ENCODE measurements at places on chromosomes 3 and 15.

DNA sequence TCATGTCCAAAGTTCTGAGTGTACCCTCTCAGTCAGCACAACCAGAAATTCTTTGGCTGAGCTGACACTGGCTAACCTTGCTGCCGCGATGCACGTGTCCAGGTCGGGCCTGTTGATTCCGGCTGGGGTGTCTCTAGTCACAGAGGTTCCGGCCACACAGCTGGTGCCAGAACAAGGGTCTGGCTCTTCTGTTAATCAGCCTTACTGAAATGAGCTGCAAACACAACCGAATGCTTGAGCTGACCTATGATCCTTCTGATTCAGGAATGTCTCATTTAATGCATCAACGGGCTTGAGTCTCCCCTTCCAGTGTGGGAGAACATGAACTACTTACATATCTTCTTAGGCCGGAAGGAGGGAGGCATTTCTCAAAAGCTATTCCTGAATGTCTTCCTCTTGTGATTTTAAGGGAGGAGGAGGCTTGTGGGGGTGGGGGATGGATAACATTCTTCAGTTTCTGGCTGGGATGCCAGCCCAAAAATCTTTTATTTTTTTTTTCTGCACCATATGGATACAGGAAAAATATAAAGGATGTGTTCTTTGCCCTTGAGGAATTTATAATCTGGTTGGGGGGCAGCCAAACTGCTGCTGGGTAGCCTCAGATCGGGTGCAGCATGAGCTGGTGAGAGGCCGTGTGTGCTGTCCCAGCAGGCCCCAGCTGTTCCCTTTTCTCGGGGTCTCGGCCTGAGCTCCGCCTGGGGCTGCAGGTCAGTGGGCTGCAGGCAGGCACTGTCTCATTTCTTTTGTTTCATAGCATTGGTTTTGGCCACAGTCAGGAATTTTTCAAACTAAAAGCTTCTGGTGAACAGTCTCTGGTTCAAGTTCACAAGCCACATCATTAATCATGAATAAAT, 319.1 kb upstream of the TBL1XR1 start:
- no peak for DNase-seq

- DNase-seq = no peak
Observed at GRCh38 chr15:101156509-101157159, 95.2 kb downstream of the CHSY1 start.

- DNase-seq = no peak
Observed at GRCh38 chr3:136385457-136385856, 135.3 kb downstream of the PCCB start.

DNA sequence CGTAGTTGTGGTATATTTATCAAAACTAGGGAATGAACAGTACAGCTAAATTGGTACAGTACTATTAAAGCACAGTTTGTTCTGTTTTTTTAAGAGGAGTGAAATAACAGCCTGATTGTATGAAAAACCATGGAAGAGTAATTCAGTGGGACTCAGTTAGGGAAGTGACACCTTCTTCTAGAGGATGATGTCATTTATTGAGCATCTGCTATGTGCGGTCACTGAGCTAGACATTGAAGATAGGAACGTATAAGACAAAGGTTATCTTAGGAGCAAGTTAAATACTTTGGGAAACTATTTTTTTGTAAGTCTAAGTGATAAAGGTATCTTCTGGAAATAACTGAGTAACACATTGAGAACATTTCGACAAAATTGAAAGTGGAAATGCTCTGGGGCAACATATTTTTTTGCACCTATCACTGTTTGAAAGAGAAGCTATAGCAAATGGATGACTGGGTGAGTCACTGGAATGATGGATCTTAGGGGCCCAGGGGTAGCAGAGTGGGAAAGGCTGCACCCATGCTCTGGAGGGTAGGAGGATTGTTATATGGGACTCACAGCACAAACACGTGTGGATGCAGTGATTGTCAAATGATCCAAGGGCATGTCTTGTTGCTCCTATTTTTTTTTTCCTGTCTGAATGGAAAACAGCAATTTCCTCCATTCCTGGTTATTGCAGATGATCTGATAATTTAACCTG, 43.0 kb downstream of the OXNAD1 start:
- no peak for DNase-seq

DNA sequence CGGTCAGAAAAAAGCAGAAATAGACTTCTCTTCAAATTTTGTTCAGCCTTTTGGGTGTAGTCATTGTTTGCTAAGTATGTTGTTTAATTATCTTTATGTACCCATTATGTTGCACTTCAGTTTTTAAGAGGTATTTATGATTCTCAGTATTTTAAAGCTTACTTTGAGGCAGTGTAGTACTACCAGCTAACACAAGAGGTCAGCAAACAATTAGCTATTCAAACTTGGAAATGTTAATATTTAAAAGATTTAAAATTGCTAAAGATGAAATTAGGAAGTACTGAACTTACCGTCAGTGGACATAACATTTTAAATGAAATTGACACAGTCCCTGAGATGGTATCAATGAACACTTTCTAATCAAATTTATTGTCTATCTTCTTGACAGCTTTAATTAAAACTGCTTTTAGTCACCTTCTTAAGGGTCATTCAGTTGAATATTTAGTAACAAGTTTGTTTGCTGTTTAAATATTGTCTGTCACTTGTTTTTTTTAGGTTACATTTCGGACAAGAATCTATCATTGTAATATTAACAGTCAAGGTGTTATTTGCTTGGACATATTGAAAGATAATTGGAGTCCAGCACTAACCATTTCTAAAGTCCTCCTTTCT, 28.1 kb downstream of the NKIRAS1 start:
- no peak for DNase-seq

DNA sequence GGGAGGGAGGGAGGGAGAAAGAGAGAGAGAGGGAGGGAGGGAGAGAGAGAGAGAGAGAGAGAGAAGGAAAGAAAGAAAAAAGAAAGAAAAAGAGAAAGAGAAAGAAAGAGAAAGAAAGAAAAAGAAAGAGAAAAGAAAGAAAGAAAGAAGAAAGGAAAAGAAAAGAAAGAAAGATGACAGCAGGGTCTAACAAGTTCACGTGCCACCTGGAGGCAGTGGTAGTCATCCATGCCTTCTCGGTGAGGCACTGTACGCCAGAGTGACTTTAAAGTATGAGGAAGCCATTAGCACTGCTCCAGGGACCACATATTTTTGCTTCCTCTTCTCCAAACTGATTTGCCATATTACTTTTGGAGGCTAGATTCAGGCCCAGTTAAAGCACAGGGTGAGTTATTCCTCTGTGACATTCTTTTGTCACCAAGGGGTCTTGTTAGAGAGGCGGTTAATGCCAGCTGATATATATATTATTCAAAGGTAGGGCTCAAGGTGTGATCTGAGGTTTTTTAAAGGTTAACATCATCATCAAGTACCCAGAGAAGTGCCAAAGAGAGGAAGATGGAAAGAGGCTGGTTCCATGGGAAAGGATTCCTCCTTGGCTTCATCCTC, at the start of gene HTR3D:
Gene HTR3D (plus strand): TSS at position 556 of the 606 bp plus-strand sequence. CDS start 0 bp downstream, at position 556.
- no peak for DNase-seq

GRCh38 chr15:40454904-40455391, 14.2 kb downstream of the BAHD1 start:
- no peak for DNase-seq

- DNase-seq = no peak
Observed at GRCh38 chr15:67409175-67409574, 111.8 kb upstream of the C15orf61 start.

DNA sequence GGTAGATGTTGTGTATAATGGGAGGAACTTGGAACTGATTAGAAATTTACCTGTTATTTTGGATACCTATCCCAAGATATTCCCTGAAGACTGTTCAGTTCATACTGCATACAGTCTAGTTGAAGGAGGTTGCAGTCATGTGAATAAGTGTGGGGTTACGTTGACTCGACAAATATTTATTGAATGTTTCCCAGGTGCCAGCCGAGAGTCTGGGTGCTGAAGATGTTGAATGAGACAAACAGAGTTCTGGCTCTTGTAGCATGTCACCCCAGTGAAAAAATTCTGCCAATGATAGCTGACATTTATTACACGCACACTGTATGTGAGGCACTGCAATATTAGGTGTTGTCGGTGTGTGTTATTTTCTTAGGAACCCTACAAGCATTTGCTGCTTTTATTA, 176.0 kb downstream of the KCNMB2 start:
- no peak for DNase-seq

- no peak for DNase-seq
Observed at GRCh38 chr3:51874889-51875288, 512 bp downstream of the IQCF5 start.

GRCh38 chr3:107411779-107412178, 34.5 kb downstream of the CCDC54 start:
- no peak for DNase-seq

DNA sequence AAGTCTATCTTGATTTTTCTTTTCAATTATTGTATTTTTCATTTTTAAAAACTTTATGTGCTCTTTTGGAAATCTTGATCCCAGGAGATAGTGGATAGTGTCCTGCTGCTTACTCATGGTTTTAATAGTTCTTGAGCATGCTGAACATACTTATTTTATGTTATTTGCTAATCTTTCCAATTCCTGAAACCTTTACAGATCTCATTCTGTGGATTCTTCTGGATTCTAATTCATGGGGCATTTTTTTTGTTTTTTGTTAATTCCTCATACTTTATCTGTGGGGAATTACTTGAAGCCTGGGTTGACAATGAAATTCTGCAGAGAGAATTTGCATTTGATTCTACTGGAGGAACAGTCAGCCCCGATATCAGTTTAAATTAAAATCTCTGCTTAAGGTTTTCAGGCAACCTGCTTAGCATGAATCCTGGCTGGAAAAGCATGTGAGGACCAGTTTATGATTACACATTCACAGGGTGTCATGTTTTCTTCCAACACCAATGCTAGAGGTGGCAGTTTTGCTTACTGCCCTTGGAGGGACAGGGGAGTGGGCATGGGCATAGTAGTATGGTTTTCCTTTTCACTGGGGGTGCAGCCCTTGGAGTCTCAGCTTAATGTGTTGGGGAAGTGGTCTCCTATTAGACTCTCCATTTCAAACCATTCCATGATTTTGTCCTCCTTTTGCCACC, 46.0 kb downstream of the MLH1 start:
- no peak for DNase-seq

- DNase-seq = no peak
Observed at GRCh38 chr3:99921986-99922385, 104.3 kb downstream of the CMSS1 start.

DNA sequence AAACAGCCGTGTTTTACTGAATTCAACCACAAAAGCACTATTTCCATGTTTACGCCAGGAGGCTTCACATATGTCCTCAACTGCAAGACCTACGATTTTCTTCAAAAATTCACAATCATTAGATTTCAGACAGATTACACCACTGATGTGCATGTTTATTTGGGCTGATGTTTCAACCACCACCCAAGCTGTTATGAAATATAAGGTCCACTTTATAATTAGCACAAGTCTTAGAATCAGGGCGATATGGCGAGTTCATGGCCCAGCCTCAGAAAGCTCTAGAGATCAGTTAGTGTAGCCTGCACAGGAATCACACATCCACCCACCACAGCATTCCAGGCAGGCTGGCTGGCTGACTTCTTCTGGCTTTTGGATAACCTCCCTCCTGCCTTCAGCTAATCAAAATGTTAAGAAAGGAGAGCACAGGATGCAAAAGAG, 15.4 kb downstream of the SH3BP5 start:
- no peak for DNase-seq

DNA sequence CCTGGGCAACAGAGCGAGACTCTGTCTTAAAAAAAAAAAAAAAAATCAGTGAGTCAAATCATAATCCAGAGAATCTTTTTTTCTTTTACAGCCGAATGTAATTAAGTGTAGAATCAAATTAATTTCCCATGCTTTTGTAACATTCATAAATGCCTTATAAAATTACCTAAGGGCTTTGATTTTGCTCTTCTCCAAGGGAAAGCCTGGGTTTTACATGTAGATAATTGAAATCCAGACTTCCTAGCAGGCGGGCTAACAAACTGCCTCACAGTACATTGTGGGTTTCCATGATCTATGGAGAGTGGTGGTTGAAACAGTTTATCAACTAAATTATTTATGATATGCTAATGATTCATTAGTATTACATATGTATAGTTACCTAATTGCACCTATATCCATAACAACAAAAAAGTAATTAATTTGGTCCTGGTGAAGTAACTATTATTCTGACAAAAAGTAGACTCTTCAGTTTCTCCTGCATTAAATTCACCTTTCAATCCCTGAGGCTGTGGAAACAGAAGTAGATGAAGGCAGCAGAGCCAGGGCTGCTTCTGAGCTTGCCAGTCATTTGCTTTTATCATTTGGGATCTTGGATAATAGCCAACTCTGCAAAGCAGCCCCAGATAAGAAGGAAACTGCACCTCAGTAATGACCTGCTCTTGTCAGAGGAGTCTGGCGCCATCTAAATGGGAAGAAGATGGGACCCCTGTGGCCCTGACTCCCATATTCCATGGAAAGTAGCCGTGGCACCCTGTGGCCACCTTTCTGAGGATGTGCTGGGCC, 9.5 kb downstream of the CCR9 start:
- no peak for DNase-seq

DNA sequence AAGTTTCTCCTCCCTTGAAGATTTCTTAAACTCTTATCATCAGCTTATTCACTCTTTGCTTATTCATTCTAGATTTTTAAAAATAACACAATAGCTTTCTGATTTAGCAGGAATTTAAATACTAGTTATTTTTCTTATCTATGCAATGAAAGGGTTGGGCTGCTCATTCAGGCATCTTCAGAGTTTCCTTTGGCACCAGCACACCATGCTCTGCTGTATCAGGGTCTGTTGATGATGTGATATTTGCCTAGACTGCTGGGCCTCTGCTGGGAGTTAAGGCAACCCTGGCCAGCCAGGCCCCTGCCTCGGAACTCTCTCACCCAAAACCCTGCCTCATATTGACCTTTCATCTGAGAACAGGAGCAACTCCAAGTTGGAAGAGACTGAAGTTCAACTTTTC, 35.0 kb downstream of the DRD3 start:
- DNase-seq = no peak

- no peak for DNase-seq
Observed at GRCh38 chr3:52451237-52452083, 2.4 kb downstream of the TNNC1 start.

GRCh38 chr15:62641825-62642224, 400.7 kb upstream of the TPM1 start:
- DNase-seq = no peak

DNA sequence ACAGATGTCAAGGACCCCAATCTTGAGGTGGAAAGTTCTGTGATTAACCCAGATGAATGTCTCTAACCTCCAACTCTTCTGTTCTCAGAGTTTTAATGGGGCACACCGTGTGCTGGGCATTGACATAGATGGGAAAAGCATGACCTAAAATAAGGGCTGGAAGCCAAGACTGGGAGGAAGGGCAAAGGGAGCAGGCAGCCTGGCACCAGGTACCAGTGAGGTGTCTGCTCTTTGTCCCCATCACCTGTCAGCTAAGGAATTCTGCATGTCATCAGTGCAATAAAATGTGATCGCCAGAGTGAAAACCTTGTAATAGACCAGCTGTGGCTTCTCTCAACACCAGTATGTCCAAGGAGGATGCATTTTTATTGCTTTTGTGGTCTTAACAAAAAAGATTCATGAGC, 143.5 kb upstream of the TPM1 start:
- no peak for DNase-seq

DNA sequence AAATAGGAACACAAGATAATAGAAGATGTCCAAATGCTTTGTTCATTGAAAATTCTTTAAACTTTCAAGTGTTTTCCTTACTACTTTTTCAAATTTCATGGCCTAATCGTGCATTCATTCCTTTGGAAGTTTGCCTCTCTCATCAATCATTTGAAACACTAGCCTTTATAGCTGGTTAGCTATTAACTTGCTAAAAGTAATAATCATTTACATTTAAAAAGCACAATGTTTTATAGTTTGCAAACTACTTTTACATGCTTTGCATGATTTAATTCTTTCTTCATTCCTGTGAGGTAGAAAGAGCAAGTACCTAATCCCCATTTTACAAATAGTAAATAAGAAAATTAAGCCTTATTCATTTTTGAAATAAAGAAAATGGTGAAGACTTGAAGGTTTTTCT, 137.4 kb upstream of the SLC7A14 start:
- DNase-seq = no peak
